ENCODE measurements at places on chromosomes 6 and 20.

DNA sequence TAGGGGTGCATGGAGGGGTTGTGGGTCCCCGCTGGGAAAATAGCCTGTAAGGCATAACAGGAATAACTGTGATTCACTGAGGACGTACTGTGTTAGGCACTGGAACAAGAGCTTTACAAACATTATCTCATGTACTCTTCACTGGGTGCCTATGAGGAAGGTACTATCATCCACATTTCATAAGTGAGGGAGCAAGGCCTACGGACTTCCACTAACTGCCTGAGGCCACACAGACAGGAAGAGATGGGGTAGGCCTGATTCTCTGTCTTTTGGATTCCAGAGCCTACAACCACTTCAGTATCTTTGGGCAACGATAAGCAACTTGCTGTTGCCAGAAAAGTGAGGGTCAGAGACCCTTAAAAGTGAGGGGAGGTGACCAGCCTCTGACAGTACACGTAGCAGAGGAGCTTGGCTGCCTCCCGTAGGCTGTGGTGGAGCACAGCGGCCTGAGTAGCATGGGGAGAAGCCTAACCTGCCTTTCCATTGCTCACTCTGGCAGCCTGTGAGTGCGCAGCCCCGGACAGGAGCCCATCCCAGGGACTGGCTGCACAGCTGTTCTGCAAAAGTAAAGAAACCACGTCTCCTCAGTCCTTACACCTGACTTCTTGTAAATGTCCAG is 30.4 kb downstream of the PSMB1 start:
- no peak for DNase-seq

GRCh38 chr6:169800668-169801395 is 49.4 kb downstream of the ERMARD start:
- DNase-seq: no peak

GRCh38 chr6:111737065-111737521 is 131.4 kb upstream of the TRAF3IP2 start:
- no peak for DNase-seq

DNA sequence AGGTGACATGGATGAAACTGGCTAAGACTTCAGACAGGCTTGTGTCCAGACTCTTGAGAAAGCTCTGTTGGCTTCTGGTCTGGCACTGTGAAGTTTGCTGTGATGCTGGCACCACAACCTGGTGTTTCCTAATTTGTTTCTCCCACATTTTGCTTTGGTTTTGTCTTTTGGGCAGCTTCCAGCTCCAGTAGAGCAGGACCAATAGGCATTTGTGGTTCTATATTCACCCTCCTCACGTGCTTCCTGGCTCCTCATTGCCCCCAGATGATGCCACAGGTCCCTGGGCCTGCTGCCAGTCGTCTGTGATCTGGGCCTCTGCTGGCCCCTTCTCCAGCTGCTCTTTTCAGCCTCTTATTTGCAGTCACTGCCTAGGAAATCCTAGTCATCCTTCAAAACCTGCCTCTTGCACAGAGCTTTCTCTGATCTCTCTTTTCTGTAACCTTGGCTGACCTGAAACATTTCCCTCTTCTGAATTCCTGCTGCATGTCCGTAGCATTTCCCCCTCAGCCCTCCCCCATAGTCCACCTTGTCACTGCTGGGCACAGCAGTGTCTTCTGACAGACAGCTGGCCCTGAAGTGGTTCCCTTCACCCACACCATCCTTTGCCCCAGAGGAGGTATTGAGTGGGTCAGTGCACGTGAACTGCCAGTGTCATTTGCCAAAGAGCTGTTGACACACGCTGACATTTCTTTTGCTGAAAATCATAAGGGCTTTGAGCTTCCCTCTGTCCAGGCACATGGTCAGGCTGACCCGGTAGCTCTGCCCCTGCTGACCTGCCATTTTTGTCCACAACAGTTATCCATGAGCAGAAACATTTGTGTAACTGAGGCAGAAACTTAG is 63.0 kb downstream of the PTPN1 start:
- DNase-seq: no peak

DNA sequence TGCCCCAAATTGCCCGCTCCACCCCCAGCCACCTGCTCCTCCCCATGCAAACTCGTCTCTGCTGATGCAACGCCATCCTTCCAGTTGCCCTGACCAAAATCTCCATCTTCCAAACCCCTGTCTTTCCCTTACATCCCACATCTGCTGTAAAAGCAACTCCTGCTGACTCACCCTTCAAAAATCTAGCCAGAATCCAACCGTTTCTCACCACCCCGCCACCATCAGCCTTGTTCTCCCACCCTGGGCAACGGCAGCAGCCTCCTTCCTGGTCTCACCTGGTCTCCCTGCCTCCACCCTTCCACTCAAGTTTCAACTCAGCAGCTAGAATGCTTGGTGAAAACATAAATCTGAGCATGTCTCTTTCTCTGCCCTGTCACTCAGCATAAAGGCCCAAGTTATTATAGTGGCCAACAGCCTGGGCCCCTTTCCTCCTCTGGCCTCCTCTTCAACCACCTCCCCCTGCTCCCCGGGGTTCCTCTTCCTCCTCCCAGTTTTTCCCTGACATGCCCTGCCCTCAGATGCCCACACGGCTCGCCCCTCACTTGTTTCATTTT is 7.2 kb upstream of the SYNJ2 start:
- no peak for DNase-seq

- no peak for DNase-seq
These were observed 61.4 kb upstream of the MYL9 start for GRCh38 chr20:36479938-36480337.

- DNase-seq: no peak
These were observed 118.9 kb upstream of the PMEPA1 start for GRCh38 chr20:57828696-57829095.

DNA sequence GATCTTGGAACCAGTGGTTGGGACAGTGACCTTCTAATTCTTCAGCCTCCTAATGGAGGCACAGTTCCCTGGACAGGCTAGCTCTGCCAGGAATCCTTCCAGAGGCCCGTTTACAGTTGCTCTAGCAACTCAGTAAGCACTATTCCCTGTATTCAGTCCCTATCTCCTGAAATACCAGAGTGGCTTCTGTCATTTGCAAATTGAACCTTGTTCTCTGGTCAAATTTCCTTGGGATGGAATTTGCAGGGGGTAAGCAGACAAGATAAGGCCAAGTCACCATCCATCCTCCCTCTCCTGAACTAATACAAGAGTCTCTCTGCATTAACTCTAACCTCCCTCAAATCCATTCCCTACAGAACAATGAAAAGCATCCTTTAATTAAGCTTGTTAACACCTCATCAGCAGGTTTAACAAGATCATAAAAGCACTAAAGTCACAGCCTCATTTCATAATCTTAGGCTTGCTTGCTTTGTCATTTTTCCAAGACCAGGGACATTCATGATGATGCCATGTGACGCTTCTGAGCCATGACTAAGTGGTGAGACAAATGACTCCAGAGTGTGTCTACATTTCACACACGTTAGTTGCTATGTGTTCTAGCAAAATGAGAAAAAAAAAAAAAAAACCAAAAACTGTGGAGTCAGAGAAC is 37.1 kb downstream of the SLC22A23 start:
- no peak for DNase-seq

DNA sequence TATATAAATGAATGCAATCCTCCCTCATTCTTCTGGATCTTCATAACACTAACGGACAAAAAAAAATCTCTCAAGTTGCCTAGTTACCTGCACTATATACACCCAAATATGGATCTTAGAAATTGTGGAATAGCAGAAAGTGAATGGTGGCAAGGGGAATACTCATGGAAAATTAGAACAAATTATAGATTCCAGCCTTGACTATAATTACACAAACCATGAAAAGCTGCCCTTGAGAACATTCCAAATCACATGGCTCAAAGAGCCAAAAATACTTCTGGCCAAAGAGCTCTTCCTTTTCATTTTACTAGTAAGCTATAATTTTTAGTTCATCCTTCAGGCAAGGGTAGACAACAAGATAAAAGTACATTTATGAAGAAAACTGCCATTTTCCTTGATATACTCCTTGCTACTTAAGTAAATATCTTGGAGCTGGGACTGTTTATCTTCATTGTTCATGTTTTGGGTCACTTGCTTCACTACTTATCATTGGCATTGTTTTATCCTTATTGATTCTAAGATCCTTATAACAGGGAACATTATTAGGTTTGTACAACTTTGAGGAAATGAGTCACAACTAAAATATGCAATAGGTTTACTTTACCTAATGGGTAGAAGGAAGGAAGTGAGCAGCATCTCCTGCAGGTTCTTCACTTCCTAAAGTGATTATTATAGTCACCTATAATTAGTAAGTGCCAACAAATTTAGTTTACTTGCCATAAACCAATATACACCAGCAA is 6.4 kb upstream of the MTRES1 start:
- DNase-seq: no peak

GRCh38 chr20:2663364-2663886 is 591 bp downstream of the IDH3B start:
- no peak for DNase-seq

DNA sequence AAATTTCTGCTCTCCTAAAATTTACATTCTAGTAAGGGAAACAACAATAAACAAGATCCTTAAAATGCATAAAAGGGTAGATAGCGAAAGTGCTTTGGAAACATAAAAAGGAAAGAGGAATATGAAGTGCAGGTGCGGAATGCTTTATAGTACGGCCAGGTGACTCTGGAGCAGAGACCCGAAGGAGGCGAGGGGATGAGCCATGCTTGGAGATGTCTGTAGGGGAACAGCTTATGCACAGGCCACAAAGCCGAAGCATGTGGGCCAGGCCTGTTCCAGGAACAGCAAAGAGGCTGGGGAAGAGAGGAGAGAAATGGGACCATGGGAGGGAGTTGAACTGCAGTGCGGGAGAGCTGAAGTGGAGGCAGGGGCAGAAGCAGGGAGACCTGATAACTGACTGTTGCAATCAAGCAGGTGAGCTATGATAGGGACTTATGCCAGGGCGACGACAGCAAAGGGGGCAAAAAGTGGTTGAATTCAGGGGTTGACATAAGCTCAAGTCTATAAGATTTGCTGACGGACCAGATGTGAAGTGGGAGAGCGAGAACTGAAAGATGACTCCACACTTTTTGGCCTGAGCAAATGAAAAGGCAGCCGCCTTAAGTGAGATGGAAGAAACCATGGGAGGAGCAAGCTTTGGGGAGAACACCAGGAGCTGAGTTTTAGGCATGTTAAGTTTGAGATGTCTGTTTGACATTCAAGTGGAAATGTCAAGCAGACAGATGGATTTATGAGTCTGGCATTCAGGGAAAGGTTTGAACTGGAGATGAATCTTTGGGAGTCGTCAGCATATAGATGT is 83.1 kb downstream of the CNBD2 start:
- no peak for DNase-seq

GRCh38 chr6:140209775-140210174 is 835.3 kb upstream of the CITED2 start:
- no peak for DNase-seq

- DNase-seq: no peak
These were observed 139.6 kb downstream of the MAP3K4 start for GRCh38 chr6:161130967-161131766.

DNA sequence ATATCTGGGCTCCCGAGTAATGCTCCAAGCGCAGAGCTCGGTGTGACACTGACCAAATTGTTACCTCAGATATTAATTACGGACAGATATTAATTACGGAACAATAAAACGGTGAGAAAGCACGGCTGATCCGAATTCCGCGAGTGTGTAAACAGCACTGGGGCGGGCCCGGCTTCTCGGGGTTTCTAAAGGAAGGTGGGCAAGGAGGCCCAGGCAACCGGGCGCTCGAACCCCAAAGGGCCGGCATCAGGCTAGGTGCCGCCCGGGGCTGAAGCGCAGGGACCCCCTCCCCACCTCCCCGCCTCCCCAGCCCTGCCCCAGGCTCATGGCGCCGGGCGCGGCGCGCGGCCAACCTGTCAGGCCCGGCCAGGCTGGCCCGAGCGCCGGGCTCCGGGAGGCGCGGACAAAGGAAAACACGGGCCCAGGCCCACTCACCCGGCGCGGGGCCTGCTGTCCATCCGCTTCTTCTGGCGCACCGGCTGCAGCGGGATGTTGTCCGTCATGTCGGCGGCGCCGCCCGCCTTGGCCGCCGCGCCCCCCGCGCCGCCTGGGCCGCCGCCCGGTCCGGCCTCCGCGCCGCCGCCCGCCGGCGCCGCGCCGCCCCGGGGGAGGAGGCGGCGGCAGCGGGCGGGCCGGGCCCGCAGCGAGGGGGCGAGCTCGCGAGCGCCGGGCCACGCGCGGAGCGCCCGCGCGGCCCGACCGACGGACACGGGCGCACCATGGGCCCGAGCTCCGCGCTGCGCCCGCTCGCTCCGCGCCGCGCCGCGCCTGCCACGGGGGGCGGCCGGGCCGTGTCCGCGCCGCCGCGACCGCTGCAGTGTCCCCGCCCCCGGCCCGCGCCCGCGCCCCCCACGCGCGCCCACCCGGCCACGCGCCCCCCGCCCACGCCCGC is at the start of gene ATP9A:
Gene ATP9A (minus strand): TSS at position 524 of the 892 bp plus-strand sequence. CDS start 21 bp downstream, at position 503.
- DNase-seq: no peak

Measured in nucleus accumbens (tissue), 56 donors.